NCI-H2029 treated with DMSO at 0.1 percent for 48 hours (cell line): ENCODE measurements at places on chromosomes 2 and 18.

- no peak for DNase-seq
Measured at GRCh38 chr18:31612124-31612523, 20.4 kb downstream of the TTR start.

DNA sequence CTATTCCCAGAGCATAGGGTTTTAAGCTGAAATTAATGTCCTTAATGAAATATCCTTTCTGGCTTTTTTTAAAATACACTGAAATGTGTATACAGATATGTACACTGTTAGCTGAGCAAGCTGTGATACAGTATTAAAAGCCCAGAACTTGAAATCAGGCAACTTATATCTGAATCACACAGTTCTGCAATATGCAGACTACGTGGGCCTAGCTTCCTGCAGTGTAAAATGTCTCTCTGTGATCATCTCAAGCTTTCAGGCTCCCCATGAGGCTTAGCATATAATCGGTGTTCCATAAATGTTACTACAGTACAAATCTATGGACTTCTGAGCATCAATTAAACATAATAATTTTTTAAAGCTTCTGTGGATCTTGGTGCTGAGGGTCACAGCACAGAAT lies 8.2 kb downstream of the FBXO15 start:
- no peak for DNase-seq

- DNase-seq, result no peak
Measured at GRCh38 chr2:172275239-172275638, 152.1 kb upstream of the ITGA6 start.

- DNase-seq, result no peak
Measured at GRCh38 chr2:17708501-17708900, 45.1 kb downstream of the SMC6 start.

DNA sequence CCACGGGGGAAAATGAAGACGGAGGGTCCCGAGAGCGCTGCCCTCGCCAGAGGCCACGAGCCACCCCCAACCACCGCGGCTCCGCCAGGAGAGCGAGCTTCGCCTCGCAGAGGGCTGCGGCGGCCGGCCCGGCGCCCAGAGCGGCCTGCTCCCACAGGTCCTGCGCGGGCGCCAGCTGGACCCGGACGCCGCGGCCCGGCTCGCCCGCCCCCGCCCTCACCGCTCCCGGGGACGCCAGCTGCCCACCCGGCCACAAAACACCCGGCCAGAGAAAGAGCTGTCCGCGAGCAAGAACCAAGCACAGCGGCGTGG lies 709 bp downstream of the PTPN2 start:
- no peak for DNase-seq
